SJCRH30 (cell line): ENCODE measurements at places on chromosomes 12 and 14.

DNA sequence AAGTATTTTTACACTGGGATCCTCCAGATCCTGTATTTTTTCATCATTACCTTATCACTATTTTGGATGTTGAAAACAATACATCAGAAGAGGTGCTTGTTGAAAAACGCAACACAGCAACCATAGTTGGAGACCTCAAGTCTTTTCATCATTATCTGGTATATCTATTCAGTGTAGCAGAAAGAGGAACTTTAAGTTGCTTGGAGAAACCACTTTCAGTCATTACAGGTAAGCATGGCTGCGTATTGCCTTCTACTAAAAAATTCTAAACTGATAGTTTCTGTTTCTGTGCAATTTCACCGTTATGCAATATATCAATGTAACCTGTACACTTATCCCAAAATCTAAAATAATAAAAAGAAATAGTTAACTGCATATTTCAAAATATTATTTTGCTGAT, 32.2 kb upstream of the PTPRQ start:
- no peak for DNase-seq

- no peak for DNase-seq
Observed at GRCh38 chr14:85701116-85701515, 171.2 kb downstream of the FLRT2 start.

DNA sequence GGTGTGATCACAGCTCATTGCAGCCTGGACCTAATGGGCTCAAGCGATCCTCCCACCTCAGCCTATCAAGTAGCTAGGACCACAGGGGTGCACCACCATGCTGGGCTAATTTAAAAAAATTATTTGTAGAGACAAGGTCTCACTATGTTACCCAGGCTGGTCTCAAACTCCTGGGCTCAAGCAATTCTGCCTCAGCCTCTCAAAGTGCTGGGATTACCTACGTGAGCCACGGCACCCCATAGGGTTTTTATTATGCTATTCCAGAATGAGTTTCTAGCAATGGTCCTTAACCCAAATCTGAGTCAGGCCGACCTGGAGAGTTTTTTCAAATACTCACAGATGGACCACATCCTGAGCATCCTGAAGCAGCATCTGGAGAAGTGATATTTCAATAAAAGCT, 159.8 kb downstream of the CPNE8 start:
- DNase-seq, result no peak

- DNase-seq, result peak; percentile 94
Observed at GRCh38 chr12:22082190-22082701, 36.2 kb downstream of the CMAS start.

GRCh38 chr14:65804439-65805112, 392.0 kb downstream of the FUT8 start:
- no peak for DNase-seq

GRCh38 chr12:7750350-7750749, 3.2 kb upstream of the CLEC4C start:
- DNase-seq, result no peak

DNA sequence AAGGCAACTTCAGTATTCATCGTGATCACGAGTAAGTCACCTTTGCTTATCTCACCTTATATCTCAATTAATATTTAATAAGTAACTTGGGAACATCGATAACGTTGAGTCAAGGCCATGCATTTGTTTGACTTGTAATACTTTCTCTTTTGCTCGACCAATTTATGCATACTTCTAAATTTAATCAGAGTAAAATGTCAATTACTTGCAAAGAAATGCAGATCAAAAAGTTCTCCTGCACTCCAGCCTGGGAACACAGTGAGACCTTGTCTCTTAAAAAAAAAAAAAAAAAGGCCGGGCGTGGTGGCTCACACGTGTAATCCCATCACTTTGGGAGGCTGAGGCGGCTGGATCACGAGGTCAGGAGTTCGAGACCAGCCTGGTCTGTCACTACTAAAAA, 11.8 kb upstream of the HIP1R start:
- DNase-seq, result no peak

GRCh38 chr14:99519931-99520421, 38.8 kb downstream of the CCNK start:
- DNase-seq, result no peak

GRCh38 chr14:37721976-37722659, 126.7 kb downstream of the TTC6 start:
- DNase-seq, result no peak

- no peak for DNase-seq
Observed at GRCh38 chr12:108914121-108914531, 34.2 kb downstream of the DAO start.
